Esophagus squamous epithelium (tissue), 5 donors: ENCODE measurements at places on chromosomes 2 and 18. TPM values are rescaled to one million over a fixed set of nuclear protein-coding genes. Genes with fewer than 3 reads are reported as not detected.

GRCh38 chr2:47897883-47898731 lies 8.2 kb downstream of the FBXO11 start:
- DNase-seq, result no peak

The DLX1 gene
- not detected for total RNA-seq

DNA sequence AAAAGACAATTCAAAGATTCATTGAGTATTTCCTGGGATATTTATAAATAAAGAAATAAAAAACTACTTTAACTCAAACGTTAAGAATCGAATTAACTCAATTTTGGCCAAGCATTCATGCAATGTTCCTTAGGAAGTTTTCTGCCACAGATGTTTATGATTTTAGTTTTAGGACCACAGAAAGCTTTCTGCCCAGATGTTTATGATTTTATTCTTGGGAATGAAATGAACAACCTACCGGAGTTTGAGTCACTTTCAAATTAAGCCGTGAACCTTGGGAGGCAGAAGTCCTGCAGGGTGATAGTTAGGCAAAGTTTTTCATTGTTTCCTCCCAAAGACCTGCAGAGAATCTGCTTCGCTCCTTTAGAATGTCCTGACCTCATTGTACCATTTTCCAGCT lies 34.7 kb upstream of the MBP start:
- no peak for DNase-seq

GRCh38 chr2:69612200-69612599 lies 31.3 kb downstream of the AAK1 start:
- no peak for DNase-seq

DNA sequence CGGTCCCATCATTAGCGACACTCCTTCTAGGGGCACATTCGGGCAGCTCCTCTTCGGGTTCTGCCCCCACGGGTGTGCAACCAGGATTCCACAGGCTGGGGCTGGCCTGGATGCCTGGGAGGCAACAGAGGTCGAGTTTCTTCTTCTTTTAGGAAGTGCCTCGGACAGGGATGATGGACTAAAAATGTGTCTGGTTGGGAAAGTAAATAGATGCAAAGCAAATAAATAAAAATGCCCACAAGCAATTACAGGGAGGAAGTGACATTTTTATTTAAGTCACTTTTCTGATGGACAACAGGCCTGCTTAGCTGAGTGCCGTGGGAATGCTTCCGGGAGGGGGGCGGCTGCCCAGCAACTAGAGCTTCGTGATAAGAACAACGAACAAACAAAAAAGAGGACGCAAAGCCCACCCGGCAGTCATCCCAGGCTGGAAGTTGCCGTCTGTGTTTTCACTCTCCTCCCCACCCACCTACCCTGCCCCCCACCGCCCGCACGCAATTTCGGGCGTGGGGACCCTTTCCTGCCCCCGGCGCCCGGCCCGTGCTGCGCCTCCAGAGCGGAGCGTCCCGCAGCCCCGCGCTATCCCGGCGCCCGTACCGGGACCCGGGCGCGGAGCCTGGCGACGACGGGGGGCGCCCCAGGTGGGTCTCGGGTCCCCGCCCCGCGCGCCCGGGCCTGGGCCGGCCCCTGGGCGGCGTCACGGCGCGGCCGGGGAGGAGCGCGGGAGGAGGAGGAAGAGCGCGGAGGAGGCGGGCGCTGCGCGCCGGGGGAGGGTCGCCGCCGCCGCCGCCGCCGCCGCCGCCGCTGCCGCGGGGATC lies 412 bp upstream of the NCK2 start:
- no peak for DNase-seq

The CD207 gene
- total RNA-seq, result 2.5 TPM

The DPYSL5 gene
- total RNA-seq, result not detected

The ADCYAP1 gene
- 2.7 TPM for total RNA-seq

DNA sequence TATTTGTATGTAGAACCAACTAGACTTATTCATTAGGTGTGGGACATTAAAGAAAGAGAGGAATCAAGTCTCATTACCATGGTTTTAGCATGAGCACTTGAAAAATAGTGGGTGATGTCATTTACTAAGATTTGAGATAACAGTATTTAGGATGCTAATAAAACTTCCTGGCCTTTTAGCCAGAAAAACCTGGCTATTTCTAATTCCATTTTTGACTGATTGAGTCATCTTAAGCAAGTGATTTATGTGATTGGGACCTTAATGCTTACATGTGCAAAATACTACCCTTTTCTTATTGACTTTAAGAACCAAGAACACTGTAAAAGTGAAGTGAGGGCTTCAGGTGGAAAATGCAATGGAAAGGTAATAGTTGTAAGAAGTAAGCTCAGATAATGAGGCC lies 196.8 kb upstream of the SESTD1 start:
- no peak for DNase-seq

DNA sequence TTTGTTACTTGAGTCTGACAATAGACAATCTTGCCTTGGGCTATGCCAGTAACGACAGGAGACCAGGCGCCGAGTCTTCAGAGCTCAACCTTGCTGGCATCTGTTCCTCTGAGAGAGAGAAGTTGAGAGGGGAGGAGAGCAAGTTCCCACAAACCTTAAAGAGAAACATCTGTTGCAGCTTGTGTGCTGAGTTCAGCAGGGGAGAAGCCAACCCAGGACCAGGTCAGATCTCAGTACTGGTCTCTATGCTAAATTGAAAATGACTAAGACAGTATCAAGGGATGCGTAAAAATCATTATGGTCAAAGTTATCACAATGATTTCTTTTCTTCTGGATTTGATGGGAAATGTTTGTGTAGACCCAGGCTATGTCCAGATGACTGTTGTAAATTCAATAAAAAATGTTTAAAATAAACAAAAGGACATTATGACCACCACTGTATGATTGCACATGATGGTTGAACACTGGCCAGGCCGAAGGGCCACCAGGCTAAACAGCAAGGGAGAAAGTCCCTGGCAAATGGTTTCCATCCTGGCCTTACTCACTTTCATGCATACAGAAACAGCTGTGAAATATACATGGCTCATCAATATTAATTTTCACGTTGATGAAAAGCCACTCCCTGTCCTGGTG lies 100.3 kb upstream of the PMAIP1 start:
- no peak for DNase-seq

The PDE1A gene
- total RNA-seq, result 9.2 TPM

DNA sequence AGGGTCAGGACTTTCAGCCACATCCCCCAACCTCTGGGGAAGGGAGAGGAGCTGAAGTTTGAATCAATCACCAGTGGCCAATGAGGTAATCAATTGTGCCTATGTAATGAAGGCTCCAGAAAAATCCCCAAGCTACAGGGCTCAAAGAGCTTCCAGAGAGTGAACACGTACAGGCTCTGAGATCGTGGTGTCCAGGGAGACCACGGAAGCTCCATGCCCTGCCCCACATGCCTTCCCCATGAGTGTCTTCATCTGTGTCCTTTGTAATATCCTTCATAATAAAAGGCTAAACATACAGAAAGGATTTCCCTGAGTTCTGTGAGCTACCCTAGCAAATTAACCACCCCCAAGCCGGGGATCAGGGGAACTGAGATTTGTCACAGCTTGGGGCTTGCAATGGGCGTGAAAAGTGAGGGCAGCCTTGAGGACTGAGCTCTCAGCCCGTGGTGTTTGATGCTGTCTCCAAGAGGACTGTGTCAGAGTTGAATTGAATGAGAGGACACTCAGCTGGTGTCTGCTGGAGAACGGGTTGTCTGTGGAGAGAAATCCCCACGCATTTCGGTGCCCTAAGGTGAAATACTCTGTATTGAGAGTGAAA lies 25.5 kb upstream of the TUBB6 start:
- DNase-seq, result no peak

DNA sequence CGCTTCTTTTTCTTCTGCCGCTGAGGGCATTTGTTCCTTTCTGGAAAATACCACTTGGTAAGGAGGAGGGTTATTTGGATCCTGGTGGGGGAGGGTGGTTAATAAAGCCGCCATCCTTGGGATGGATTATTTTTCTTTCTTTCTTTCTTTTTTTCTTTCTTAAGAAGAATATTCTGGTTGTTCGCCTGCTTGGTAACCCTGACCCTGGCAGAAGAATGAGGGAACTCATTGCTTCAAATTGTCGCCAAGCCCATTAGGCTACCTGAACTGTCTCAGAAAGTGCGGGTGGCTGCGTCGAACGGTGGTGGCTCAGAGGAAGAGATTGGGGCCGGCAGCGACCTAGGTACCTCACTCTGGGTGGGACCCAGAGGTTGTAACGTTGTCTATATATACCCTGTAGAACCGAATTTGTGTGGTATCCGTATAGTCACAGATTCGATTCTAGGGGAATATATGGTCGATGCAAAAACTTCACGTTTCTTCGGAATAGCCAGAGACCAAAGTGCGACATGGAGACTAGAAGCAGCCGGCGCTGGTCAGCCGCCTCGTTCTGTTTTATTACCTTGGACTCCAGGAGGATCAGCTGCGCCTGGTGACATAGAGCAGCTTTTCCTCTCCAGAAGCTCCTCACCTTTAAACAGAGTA lies 1.3 kb upstream of the HOXD4 start:
- DNase-seq, result no peak

DNA sequence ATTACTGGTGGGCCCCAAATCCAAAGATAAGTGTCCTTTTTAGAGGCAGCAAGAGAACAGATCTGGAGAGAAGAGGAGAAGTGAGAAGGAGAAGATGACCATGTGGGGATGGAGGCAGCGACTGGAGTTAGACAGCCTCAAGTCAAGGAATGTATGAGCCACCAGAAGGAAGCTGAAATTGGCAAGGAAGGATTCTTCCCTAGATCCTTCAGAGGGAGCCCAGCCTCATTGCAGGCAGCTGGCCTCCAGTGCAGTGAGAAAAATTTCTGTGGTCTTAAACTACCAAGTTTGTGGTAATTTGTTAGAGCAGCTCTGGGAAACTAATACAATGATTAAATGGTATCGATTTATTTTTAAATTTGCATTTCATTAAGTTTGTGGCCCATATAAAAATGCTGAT lies 167.9 kb downstream of the NCKAP5 start:
- DNase-seq, result no peak

The CRYGC gene
- not detected for total RNA-seq

DNA sequence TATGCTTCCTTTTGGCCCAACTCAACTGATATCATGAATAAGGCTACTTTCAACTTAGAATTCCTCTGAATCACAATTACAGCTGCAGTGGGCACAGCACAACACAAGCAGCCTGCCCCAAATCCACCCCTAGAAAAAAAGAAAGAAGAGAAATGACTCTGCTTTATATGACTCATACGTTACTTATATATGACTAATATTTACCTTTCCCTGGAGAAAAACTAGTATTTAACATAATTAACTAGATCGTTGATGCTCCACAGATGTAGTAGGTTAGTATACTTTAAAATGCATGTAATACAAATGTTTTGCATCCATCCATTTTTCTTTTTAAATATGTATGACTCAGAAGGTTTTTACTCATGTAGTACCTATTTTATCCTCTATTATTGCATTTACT lies 133.3 kb upstream of the UNC80 start:
- no peak for DNase-seq

DNA sequence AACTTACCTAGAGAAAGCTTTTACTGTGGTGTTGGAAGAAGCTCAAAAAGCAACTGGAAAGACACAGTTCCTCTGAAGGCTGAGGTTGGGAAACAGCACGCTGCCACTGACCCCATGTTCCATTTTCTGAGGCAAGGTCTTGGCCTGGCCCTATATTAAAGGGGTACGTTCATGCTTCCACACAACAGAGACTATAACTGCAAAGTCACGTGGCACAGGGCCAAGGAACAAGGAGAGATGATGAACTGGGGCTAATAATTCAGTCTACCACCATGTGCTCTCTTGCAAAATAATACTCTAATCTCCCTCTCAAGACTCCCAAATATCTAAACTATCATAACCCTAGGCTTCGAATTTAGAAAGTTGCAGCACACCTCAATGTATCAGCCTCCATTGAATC lies 381.6 kb downstream of the DSEL start:
- no peak for DNase-seq

- DNase-seq, result no peak
Observed at GRCh38 chr2:10328670-10329579, 26.2 kb downstream of the HPCAL1 start.

DNA sequence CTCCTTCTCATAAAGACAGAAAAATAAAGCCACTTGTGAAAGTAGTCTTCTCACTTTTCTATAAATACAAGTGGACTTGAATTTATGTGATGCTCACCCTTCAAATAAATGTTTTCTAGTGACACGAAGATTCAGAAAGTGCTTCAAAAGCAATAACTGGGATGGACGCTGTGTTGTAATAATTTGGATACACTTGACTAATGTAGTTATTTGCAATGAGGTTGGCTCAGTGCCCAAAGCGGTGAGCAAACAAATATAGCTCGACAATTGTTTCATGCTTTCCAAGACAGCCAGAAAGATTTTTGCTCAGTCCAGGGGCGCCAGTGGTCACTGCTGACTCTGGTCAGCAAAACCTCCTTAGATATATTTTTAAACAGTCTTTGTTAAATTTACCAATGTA lies 278.6 kb upstream of the KLHL14 start:
- no peak for DNase-seq

DNA sequence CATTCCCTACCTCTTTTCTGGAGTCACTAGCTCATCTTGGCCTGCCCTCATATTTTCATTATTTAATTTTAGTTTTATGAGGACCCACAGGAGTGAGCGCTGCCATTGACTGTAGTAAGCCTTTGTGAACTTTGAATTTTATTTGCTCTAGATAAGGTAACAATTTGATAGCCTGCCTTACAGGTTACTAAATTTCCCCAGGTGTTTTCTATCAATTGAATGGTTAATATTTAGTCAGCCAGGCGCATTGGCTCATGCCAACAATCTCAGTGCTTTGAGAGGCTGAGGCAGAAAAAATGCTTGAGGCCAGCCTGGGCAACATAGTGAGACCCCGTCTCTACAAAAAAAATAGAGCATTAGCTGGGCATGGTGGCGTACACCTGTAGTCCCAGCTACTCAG lies 50.2 kb downstream of the DAW1 start:
- DNase-seq, result no peak

The GAREM2 gene
- 1.4 TPM for total RNA-seq

DNA sequence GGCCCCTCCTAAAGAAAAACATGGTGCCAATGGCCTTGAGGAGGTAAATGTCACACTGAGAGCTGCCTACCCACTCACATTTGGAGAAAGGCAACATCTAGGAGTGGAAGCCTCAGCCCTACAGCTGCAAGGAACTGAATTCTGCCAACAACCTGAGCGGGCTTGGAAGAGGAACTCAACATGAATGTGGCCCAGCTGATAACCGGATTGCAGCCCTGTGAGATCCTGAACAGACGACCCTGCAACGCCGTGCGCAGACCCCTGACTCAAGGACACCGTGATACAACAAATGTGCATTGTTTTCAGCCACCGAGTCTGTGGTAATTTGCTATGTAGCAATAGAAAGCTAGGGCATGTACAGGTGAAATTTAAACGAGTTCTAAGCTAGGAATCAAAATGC lies 99.4 kb downstream of the MYOM1 start:
- no peak for DNase-seq

GRCh38 chr2:138534791-138535190 lies 33.2 kb downstream of the SPOPL start:
- no peak for DNase-seq

GRCh38 chr18:10061566-10062140 lies 147.8 kb downstream of the VAPA start:
- DNase-seq, result no peak

The FNDC4 gene
- total RNA-seq, result 28.2 TPM

The CDCA7 gene
- total RNA-seq, result 8.8 TPM

The HOXD9 gene
- total RNA-seq, result 3.4 TPM

- no peak for DNase-seq
Observed at GRCh38 chr2:197254776-197255530, 55.6 kb downstream of the ANKRD44 start.
